ENCODE measurements at places on chromosomes 13 and 19. TPM values are rescaled to one million over a fixed set of nuclear protein-coding genes. Genes with fewer than 3 reads are reported as not detected.
A peak's percentile ranks its signal among the peaks of the same experiment; 100 is the strongest.

GRCh38 chr19:51803967-51804366 lies 9.0 kb downstream of the FPR3 start:
- DNase-seq: no peak

DNA sequence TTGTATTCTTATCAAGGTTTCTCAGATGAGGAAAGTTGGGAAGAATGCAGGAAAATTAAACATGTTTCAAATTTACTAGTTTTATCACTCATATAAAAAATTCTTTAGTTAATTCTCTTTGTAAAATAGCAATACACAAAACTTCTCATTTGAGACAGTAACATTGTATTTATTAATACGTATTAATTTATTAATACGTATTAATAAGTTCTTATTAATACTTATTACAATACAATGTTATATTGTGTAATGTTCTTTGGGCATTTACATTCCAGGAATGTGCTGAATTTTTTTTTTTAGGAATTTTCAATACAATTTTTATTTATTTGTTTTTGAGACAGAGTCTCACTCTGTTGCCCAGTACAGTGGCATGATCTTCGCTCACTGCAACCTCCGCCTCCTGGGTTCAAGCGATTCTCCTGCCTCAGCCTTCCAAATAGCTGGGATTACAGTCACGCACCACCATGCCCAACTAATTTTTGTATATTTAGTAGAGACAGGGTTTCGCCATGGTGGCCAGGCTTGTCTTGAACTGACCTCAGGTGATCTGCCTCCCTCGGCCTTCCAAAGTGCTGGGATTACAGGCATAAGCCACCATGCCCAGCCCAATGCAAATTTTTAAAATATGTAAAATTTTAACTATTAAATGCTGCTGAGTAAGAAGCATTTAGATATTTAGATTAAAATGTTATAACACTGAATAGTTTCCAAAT lies 31.6 kb downstream of the MBNL2 start:
- DNase-seq: no peak

The ZNF524 gene
- 27.1 TPM for total RNA-seq

- DNase-seq: no peak
Measured at GRCh38 chr13:73167028-73167820, 108.4 kb downstream of the KLF5 start.

GRCh38 chr13:63855457-63856118 lies 2439.9 kb upstream of the PCDH20 start:
- no peak for DNase-seq

DNA sequence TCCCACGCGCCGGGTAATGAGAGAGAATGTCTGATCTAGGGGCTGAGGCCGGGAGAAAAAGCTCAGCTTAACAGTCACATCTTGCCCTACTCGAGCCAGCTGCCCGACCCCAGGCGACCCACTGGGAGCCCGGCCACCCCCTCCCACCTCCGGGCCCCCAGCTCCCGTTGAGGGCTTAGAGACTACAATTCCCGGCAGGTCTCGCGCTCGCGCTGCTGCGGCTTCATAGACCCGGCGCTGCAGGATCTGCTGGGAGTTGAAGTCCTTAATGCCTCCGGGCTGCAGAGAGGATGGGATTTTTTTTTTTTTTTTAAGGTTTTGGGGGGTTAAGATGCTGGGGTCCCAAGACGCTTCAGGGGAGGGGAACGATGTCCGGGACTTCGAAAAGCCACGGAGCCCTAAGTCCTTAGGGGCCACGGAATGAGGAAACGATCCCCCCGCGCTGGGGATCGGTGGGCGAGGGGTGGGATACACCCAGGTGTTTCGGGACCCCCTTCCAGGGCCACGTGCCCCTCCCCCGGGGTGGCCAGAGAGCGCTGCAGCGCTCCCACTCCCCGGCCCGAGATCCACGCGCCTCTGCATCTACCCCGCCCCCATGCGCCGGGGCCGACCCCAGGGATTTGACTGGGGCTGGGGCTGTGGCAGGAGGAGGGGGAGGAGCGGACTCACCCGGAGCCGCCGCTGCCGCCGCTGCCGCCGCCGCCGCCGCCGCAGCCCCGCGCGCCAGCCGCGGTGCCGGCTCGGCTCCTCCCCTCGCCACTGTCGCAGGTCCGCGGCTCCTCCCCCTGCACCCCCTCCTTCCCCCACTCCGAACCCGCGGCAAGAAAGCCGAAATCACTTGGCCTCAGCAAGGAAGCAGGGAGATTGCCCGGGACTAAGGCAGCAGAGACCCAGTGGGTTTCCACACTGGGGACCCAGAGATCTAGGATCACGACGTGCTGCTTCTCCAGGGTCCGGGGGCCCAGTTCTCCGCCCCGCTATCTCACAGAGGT lies at the start of gene SYT3:
SYT3 (minus strand) TSS at position 761 of the 992 bp plus-strand sequence. CDS start 2,470 bp downstream, outside the sequence.
- DNase-seq: peak; percentile 33

The SCEL gene
- 1.4 TPM for total RNA-seq

GRCh38 chr19:13981021-13981420 lies 25.1 kb downstream of the RFX1 start:
- no peak for DNase-seq

The PNMA8A gene
- 0.20 TPM for total RNA-seq

GRCh38 chr19:39046037-39046821 lies 13.9 kb upstream of the FBXO27 start:
- DNase-seq: no peak

DNA sequence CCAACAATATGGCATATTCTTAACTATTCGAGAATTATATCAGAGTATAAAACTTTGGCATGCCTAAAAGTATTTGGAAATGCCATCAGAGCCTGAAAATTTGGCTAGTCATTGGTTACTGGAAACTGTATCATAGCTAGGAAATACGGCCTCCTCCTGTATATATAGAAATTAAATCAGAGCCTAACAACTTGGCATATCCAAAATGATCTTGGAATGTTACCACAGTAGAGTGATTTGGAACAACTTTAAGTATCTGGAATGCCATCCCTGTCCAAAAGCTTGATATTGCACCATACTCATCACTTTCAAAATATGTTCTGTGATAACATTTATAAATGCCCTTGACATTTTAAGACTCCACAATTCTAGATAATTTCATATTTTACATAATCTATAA lies 335.8 kb downstream of the SLITRK1 start:
- DNase-seq: no peak

The CYP2A6 gene
- 0.61 TPM for total RNA-seq

- no peak for DNase-seq
Measured at GRCh38 chr13:113032291-113032690, 63.3 kb downstream of the MCF2L start.

The CDKN2D gene
- total RNA-seq: 11.9 TPM

GRCh38 chr13:110888390-110888789 lies 26.5 kb downstream of the ANKRD10 start:
- DNase-seq: no peak

GRCh38 chr19:41923045-41923788 lies 5.0 kb downstream of the ERFL start:
- DNase-seq: no peak

The CACNG7 gene
- total RNA-seq: not detected

DNA sequence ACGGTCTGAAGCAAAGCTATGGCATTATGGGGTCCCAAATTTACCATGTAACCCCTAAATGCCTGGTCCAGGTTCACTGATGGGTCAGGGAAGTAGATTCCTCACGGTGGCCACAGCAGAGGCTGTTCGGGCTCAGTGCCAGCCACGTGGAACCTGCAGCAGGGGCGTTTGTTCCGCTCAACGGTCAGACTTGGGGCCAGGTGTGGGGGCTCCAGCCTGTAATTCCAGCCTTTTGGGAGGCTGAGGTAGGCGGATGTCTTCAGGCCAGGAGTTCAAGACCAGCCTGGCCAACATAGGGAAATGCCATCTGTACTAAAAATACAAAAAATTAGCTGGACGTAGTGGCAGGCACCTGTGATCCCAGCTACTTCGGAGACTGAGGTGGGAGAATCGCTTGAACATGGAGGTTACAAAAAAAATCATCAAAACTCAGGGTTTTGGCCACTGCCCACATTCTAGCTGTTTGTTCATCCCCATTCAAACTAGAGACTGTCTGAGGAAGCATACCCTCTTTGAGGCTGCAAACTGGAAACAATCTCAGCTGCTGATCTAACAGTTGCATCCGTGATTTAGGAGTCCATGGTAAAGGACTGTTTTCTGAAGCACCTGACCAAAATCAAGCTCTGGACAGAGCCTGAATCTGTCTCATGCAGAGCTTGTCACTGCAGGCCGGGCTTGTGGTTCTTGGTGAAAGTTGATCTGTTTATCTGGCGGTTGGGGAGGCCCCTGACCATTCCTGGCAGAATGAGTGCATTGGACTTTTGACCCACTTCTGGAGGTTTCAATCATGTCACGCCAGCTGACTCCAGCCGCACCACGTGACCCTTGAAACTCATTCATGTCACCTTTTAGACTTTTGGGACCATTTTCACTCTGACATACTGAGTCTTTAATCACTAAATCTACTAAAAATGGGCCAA lies 30.2 kb upstream of the ZNF331 start:
- no peak for DNase-seq

GRCh38 chr13:111904166-111904565 lies 162.8 kb upstream of the SOX1 start:
- no peak for DNase-seq

The KCNRG gene
- 0.66 TPM for total RNA-seq

DNA sequence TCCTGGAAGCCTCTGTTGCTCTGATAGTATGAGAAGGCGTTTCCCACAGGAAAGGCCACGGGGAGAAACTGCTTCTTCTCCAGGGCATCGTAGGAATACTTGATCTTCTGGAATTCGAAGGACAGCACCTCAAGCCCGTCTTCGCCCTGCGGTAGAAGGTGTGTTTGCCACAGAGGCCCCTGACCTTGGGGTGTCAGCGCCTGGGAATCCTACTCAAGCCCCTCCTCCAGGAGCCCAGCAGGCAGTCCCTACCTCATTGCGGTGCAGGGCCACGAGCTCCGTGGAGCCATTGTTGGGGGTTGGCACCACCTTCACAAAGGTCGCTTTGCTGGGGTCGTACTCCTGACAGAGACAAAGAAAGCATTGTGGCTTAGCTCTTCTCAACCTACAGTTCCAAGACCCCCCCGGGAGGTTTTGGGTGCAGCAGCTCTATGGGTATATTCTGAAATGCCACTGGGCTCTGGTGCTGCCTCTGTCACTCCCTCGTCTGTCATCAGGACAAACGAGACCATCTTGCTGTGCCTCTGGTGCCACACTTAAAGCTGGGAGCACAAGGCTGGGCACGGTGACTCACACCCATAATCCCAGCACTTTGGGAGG lies 3.7 kb downstream of the ATP13A1 start:
- DNase-seq: peak; percentile 21

The CDX2 gene
- total RNA-seq: 240 TPM

GRCh38 chr13:46152627-46153328 lies 29.2 kb downstream of the LCP1 start:
- DNase-seq: no peak

The C19orf67 gene
- not detected for total RNA-seq

The SYNGR4 gene
- not detected for total RNA-seq

The MUC16 gene
- total RNA-seq: under 0.01 TPM

The RGCC gene
- 2.5 TPM for total RNA-seq

The LILRB5 gene
- total RNA-seq: 5.4 TPM

DNA sequence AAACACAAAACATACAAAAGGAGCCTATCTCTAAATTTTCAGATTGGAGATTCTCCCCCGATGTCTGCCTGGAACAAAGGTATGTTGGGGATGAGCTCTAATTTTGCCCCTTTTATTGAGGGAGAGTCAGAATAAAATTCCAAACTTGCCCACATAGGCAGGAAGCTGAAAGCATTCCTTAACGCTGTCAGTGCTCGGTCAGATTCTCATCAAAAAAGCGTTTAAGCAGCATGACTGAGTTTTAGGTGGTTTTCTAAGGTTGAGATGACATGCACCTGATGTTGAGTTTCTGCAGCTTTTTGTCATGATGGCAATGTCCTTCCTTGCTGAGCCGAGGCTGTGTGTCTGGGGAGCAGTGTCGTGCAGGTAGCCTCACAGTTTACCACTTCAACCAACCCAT lies 48.4 kb upstream of the MEDAG start:
- DNase-seq: no peak

- no peak for DNase-seq
Measured at GRCh38 chr13:22455036-22455435, 725.7 kb upstream of the SGCG start.

GRCh38 chr13:43484432-43485225 lies 302.1 kb downstream of the ENOX1 start:
- DNase-seq: peak; percentile 5

DNA sequence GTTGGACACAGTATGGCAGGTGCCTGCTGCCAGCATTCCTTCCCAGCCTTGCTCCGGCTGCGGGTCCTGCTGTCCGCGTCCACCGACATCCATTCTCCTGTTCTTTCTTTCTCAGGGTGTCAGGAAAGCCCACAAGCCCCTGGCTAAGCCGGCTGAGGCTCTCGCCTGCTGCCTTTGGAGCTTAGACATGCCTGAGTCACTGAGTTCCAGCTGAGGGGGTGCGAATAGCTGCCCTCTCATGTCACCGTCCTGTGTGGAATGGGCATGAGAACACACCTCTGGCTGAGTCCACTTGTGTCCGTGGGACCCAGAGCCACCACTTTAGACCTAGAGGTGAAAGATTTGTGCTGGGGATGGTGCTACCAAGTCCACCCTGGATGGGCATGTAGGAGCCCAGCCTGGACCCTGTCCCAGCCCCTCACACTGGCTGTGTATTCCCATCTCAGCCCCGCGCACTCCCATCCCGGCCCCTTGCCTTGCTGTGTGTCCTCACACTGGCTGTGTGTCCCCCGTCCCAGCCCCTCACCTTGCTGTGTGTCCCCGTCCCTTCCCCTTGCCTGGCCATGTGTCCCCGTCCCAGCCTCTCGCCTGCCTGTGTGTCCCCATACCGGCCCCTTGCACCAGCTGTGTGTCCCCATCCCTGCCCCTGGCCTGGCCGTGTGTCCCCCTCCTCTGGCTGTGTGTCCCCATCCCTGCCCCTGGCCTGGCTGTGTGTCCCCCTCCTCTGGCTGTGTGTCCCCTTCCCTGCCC lies 24.6 kb upstream of the IRS2 start:
- no peak for DNase-seq

The PSG11 gene
- total RNA-seq: not detected

The METTL21C gene
- total RNA-seq: not detected

The NDUFA7 gene
- 35.3 TPM for total RNA-seq

DNA sequence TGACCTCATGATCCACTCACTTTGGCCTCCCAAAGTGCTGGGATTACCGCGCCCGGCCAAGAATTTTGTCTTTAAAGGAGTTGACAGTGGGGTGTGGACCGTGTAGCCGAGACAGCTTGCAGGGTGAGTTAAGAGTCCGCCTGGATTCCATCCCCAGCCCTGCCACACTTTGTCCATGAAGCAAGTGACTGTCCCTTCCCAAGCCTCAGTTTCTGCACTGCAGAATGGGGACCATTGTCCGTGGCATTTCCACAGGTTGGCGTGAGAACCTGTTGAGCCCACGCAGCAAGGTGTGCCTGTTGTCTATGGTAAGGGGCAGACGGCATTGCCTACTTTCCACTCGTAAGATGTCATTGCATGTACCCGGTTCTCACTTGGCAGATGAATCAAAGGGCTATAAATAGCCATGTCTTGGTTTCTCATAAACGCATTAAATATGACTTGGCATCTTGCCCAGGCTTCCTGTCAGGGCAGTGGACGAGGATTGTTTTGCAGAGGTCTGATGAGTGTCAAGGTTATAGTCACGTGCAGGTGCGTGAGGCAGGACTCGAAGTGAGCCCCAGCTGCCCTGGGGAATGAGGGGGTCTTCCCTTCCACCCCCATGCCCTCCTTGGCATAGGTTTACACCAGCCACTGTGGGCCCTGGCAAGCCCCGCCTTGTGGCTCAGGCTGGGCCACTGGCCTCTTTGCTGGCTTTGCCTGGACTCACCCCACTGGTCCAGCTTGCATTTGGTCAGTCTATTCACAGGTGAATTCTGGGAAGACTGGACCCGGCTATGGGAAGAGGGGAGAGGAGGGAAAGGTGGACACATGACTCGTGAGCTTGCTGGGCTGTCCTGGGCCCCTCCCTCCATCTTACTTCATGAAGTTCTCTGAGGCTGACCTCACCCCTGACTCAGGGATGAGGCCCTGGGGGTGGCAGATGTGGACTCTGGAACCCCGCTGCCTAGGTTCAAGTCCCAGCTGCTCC lies 14.6 kb downstream of the FAM187B start:
- peak; percentile 64 for DNase-seq

The BIVM gene
- 15.5 TPM for total RNA-seq

All from mucosa of descending colon (tissue), 3 donors.